ENCODE measurements at places on chromosomes 1 and 21.
A peak's percentile ranks its signal among the peaks of the same experiment; 100 is the strongest.

GRCh38 chr1:93344484-93344883, 1.2 kb upstream of the DR1 start:
- no peak for DNase-seq

DNA sequence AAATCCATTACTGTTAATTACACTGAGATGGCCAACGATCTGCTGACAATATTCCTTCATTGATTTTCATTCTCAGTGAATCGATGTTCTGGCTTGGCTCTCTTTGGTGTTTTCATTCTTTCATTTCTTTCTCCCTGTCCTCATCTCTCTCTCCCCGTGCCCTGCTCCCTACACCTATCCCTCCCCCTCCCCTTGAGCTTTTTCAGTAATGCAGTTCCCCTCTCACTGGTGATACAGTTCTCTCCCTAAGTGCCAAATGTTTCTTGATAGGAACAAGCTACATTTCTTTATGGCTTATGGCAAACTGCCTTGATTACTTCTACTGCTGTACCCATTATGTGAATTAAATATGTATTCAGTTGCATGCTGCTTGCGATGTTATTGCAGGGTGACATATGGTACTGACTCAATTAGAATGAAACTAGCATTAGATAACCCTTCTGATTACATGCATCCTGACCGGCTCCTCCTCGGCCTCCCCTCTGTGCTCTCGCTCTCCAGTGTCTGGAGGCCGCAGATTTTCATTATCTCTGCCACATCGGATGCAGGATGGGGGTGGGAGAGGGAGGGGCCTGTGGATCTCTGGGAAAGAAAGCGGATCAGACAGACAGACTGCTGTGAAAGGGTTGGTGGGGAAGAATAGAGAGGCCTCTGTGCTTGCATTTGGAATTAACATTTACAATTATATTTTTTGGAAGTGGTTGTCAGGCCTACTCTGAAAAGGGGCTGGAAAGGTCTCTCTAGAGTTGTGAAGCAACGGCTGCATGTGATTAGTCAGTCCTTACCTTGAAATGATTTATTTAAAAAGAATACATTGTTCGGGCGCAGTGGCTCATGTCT, 130.9 kb downstream of the PBX1 start:
- no peak for DNase-seq

GRCh38 chr1:66681686-66682085, 70.6 kb upstream of the DYNLT5 start:
- no peak for DNase-seq

- DNase-seq, result peak; percentile 63
Measured at GRCh38 chr1:13543451-13544220, 29.8 kb upstream of the LRRC38 start.

GRCh38 chr1:236862615-236863211, 67.6 kb downstream of the MTR start:
- no peak for DNase-seq

GRCh38 chr21:40143822-40144525, 276.7 kb downstream of the PCP4 start:
- DNase-seq, result peak; percentile 44

DNA sequence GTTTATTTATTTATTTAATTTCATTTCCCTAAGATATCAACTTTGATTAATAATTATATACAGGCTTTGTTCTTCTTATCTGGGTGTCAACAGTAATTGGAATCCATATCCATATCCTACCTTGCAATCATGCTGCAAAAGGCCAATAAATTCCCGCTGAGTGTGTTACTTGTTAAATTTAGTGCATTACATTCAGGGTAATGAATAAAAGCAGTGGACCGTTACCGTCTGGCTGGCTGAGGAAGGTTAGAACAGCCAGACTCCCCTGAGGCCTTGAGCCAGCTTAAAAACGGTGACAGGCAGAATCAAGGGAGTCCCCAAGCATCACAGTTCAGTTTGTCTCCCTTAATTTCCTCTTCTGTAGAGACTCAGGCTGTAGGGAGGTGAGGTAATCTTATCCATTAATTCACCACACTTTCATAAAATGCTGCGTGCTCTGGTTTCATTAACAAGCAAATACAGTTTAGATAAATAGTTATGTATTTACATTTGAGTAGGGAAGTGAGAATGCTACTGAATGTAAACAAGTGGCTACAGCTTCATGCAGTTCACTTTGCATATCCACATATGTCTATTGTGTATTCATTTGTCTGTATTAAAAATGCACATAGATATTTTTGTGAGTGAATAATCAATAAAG, 888.2 kb upstream of the CXADR start:
- no peak for DNase-seq

- no peak for DNase-seq
Measured at GRCh38 chr1:197438010-197438790, 170.1 kb downstream of the CRB1 start.

DNA sequence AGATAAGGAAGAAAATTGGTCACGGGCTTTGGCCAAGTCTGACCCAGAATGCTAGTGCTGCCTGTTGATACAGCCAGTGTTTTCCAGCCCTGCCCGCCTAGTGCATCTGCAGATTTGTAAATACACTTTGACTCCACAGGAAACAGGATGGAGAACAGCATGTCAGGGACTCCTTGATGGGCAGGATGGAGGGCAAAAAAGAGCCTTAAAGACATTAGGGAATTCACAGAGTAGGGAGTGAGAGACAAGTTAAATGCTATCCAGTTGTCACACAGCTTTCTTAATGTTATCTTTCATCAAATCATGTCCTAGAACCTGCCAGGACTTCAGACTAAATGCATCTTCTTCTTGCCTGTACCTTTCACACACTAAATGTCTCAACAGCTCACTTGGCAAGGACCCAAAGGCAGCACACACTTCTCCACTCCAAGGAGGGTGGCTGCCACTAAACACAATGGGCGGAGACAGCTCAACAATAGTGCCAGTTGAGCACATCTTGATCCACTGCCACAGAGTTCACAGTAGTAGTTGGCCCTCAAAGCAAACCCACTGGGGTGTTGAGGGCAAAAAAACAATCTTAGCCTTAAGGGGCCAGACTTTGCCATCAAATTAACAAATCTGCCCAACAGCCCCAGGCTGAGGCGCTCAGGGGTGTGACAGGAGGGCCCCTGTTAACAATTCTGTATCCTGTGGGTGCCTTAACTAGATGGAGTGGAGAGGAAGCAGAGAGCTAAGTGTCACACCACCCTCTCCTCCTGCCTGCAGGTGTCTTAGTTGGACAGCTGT, 2.7 kb downstream of the HIVEP3 start:
- no peak for DNase-seq

- DNase-seq, result no peak
Measured at GRCh38 chr1:164830628-164831027, 271.6 kb downstream of the PBX1 start.

- no peak for DNase-seq
Measured at GRCh38 chr1:166914111-166914510, 38.0 kb upstream of the TADA1 start.

DNA sequence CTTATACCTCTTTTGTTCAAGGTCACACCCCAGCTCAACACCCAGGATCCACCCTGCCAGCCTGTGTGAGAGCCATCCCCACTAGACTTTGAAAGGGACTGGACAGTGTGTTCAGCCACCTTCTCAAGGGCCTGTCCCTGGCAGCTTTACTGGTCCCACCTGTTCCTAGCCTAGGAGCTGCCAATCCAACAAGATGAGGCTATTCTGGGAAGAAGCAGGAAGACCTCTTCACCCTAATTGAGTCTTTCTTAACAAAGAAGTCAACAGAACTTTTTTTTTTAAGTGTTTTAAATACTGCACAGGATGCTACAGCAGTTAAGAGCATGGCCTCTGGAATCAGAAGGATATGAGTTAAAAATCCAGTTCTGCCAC, 95.8 kb upstream of the HOOK1 start:
- DNase-seq, result no peak

DNA sequence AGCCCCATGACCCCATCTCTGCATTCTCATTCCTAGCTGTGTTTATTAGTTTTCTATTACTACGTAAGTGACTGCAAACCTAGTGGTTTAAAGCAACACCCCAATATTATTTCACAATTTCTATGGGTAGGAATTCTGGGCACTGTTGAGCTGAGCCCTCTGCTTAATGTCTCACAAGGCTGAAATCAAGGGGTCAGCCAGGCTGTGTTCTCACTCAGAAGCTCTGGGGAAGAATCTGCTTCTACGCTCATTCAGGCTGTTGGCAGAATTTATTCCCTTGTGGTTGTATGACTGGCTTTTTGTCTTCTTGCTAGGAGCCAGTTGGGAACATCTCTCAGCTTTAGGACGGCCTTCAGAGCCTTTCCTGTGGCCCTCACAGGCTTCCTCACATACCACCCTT, 181.0 kb downstream of the GIPC2 start:
- no peak for DNase-seq

DNA sequence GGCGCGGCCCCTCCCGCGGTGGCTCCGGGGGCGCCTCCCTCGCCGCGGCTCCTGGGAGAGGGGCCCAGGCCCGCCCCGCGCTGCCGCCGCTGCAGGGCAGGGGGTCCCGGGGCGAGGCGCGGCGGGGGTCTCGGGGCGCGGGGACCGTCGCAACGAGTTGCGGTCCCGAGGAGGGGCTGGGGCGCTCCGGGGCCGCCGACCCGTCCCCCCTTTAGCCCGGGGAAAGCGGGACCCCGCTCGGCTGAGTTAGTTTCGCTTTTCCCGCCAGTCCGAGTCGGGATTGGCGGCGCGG, 493 bp downstream of the SPSB1 start:
- no peak for DNase-seq

DNA sequence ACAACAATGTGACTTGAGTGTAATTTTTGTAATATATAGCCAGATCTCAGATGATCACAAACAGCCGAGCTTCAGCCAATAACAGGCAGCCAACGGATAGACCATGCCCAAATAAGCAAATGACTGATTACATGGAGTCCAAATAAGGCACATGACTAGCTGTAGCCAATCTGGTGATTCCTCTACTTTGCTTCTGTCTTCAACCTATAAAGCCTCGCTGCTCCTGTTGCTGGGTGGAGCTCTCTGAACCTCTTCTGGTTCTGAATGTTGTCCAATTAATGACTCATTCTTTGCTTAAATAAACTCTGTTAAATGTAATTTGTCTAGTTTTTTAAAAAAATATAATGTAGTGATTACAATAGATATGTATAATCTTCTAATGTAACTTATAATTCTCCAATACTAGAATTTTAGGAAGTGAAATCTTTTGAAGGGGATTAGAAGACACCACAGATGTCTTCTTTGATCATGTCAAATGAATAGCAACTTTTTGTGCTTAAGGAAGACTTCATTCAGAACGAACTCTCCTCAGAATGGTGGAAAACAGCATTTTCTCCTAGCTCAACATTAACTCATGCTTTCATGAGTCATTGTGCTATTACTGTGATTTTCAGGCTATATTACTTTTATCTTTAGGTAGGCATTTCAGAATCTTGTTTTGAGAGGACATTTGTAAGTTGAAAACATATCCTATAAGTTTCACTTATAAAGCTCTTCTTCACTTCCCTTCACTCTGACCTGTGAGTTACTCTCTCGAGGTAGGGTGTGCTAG, 857.8 kb upstream of the B3GALT2 start:
- no peak for DNase-seq

DNA sequence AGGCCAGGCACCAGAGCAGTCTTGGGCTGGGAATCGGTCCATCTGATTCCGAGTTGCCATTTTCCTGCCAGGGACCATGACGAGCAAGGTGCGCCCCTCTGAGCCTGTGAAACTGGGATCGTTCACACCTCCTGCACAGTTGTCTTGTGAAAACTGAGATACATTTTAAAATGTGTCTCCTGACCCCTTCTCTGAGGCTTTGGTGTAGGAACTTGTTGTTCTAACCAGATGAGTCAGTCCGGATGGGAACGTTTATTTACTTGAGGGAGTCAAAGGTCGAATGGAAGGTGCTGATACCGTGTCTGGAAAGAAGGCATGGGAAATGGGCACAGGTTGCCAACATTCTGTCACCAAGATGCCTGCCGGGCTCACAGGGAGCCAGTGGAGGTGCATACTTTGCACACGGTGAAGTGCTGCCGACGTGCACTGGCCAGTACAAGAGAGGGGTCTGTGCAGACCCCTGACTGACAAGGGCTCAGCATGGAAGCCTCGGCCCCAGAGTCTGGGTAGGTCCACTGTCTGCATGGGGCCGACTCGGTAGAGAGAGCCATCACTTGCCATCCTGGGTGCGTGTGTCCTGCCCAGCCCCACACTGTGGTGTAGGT, 7.4 kb upstream of the KCNN3 start:
- DNase-seq, result no peak

DNA sequence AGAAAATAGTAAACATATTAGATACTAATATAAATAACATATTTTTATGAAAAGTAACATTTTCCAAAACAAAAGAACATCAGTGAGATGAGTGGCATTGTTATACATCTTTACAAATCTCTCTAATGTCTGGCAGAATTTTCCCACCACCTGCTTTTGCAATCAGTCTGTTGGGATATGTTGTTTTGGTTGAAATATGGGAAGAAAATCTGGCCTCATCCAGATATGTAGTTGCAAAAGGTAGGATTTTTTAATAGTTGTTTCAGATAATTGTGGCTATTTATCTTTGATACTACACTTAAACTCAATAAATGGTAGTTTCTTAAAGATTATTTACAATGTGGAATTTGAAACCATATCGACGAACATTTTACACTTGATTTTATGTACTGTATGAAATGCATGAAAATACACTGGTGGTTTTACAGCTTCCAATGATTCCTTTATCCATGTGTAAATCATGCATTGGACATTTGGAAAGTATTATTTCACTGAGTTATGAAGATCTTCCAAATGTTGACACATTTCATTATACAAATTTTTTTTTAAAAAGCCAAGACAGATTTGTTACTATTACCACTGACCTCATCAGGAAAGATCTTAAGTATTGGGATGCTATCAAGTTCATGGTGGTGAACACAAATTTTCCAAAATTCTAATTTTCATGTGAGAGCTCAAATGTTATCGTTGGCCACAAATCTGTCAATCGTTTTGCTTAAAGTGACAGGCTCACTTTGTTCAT, 74.1 kb upstream of the CD34 start:
- DNase-seq, result no peak

GRCh38 chr1:156115514-156116374, 1.2 kb downstream of the LMNA start:
- peak; percentile 70 for DNase-seq

GRCh38 chr1:30473922-30474817, 249.2 kb downstream of the MATN1 start:
- no peak for DNase-seq

- DNase-seq, result no peak
Measured at GRCh38 chr1:145730900-145731299, 11.6 kb downstream of the CD160 start.

DNA sequence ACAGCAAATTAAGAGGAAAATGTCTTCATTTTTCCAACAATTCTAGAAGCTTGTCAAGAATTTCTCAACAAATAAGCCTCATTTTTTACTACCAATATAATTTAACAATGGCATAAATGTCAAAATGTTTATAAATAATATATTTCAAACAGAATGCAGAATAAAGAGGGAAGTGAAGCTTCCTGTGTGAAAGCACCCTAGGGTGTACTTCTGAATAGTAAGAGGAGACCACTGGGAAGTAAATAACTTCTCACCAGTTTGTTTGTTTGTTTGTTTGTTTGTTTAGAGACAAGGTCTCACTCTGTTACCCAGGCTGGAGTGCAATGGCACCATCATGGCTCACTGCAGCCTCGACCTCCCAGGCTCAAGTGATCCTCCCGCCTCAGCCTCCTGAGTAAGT, 244.3 kb downstream of the SLC45A1 start:
- DNase-seq, result no peak

Data from hypothalamus (tissue), 51 donors.